Mesothelial cell of epicardium (in vitro differentiated cells): ENCODE measurements at places on chromosomes 2 and 18.

DNA sequence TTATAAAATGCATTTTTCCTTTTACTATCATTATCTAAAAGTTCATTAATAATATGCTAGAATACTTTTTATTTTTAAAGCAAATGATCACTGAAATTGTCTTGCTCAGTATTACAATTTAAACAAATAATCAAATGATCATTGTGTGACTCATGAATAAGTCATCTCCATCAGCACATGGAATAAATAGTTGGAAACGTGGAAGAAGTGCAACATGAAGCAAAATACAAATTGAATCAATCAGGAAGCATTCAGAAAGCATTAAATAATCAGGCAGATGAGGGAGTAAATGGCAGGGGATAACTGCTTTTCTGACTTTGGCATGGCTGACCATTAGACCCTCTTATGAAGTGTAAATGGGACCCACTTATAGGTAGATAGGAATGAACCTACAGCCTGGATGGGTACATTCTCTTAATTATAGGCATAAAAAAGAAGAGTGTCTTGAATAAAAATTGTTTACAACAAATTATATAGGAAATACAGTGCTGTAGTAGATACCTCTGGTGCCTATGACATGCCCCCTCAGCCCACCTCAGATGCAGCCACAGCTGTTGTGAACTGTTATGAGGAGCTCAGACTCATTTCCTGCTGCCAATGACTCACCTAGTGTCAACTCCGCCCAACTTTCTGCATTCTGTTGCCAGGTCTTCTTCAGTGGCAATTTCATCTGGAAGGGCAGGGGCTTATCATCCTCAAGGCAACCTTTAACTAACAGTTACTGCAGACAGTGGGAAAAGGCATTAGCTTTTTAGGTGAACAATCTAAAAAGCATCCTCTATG lies 936.0 kb downstream of the TRIB2 start:
- H3K4me3 ChIP-seq: no peak overlapping the region
- no peaks in the 10 kb centered on the region for H3K27me3 ChIP-seq

GRCh38 chr2:52343706-52344266 lies 1311.9 kb upstream of the NRXN1 start:
- no peaks in the 10 kb centered on the region for H3K27me3 ChIP-seq
- H3K27ac ChIP-seq: no peak overlapping the region
- H3K4me3 ChIP-seq: no peak overlapping the region
- H3K4me1 ChIP-seq: peaks cover 32% of the 10 kb centered on the region
- no peaks in the 10 kb centered on the region for H3K36me3 ChIP-seq

- DNase-seq: no peak
- H3K36me3 ChIP-seq: no peaks in the 10 kb centered on the region
- H3K4me3 ChIP-seq: no peak overlapping the region
- peaks cover 4% of the 10 kb centered on the region for H3K4me1 ChIP-seq
- H3K27ac ChIP-seq: no peak overlapping the region
- H3K27me3 ChIP-seq: peaks cover 18% of the 10 kb centered on the region
These were observed 3.2 kb upstream of the REG3A start for GRCh38 chr2:79162801-79163200.

DNA sequence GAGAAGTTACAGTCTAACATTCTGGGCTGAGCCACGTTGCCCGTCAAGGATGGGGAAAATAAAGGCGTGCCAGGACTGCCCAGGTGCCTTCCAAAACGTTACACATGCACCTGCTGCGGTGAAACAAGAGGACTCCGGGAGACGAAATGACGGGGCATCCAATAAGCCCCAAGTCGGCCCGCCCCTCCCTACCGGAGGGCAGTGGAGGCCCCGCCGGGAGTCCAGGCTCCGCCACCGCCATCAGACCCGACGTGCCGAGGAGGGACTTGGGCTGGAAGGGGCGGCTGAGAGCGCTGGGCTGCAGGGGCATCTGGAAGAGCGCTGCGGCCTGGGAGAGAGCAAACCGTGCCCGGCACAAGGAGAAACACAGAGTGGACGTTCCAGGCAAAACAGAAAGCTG lies 112.5 kb upstream of the GPC1 start:
- no peak overlapping the region for H3K27ac ChIP-seq
- no peak overlapping the region for H3K4me3 ChIP-seq
- peaks cover 13% of the 10 kb centered on the region for H3K4me1 ChIP-seq
- DNase-seq: no peak
- peaks cover 26% of the 10 kb centered on the region for H3K27me3 ChIP-seq

GRCh38 chr18:34514238-34514637 lies 195.9 kb upstream of the DTNA start:
- no peak overlapping the region for H3K4me3 ChIP-seq
- H3K4me1 ChIP-seq: no peaks in the 10 kb centered on the region
- H3K27ac ChIP-seq: no peak overlapping the region
- H3K36me3 ChIP-seq: peaks cover 2% of the 10 kb centered on the region
- H3K27me3 ChIP-seq: no peaks in the 10 kb centered on the region
- DNase-seq: no peak

DNA sequence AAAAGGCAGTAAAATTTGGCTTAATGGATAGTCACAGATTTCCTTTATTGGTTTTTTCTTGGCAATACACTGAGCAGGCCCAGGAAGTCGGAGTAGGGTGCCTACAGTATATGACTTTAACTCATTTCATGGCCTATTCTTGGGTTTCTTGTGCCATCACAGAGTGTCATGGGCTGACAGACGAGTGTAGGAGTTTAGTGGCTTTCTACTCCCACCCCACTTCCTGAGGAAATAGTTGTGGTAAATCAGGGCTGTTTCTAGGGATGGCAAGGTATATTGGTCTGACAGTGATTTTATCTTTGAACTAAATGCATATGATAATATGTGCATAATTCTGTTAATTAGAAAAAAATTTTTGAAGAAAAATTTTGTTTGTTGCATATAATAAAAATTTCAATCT lies 100.1 kb downstream of the PLCL1 start:
- no peaks in the 10 kb centered on the region for H3K36me3 ChIP-seq
- no peak overlapping the region for H3K4me3 ChIP-seq
- no peaks in the 10 kb centered on the region for H3K4me1 ChIP-seq
- DNase-seq: no peak
- peaks cover 16% of the 10 kb centered on the region for H3K27me3 ChIP-seq

GRCh38 chr2:119327431-119327830 lies 39.2 kb downstream of the C2orf76 start:
- no peak overlapping the region for H3K4me3 ChIP-seq
- DNase-seq: no peak
- no peaks in the 10 kb centered on the region for H3K27me3 ChIP-seq
- no peak overlapping the region for H3K27ac ChIP-seq
- H3K36me3 ChIP-seq: peaks cover 2% of the 10 kb centered on the region

DNA sequence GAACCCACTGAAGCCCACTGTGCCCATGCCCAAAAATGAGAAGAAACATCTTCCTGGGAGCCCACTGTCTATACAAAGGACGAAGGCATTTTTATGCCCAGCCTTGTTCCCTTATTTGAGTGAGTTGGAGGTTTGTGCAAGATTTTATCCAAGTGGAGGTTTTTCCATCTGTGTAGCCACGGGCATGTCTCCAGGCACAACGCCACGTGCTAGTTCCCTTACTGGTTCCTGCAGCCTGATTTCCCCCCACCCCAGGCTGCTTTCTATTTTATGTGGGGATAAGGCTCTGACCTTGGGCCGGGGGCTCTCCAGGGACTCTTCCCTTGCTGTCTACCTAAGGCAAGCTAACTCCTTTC lies 22.2 kb upstream of the TXNL4A start:
- no peaks in the 10 kb centered on the region for H3K27me3 ChIP-seq
- no peak overlapping the region for H3K4me3 ChIP-seq
- H3K27ac ChIP-seq: no peak overlapping the region
- H3K4me1 ChIP-seq: no peaks in the 10 kb centered on the region
- no peak for DNase-seq
- H3K36me3 ChIP-seq: peaks cover 3% of the 10 kb centered on the region

- no peaks in the 10 kb centered on the region for H3K4me1 ChIP-seq
- no peaks in the 10 kb centered on the region for H3K27me3 ChIP-seq
- no peaks in the 10 kb centered on the region for H3K36me3 ChIP-seq
- no peak overlapping the region for H3K4me3 ChIP-seq
These were observed 65.3 kb upstream of the TAF1B start for GRCh38 chr2:9778012-9778411.

- H3K27me3 ChIP-seq: peaks cover 10% of the 10 kb centered on the region
- H3K27ac ChIP-seq: no peak overlapping the region
- no peak overlapping the region for H3K4me3 ChIP-seq
- DNase-seq: no peak
These were observed 50.6 kb upstream of the RMDN2 start for GRCh38 chr2:37874470-37874869.

DNA sequence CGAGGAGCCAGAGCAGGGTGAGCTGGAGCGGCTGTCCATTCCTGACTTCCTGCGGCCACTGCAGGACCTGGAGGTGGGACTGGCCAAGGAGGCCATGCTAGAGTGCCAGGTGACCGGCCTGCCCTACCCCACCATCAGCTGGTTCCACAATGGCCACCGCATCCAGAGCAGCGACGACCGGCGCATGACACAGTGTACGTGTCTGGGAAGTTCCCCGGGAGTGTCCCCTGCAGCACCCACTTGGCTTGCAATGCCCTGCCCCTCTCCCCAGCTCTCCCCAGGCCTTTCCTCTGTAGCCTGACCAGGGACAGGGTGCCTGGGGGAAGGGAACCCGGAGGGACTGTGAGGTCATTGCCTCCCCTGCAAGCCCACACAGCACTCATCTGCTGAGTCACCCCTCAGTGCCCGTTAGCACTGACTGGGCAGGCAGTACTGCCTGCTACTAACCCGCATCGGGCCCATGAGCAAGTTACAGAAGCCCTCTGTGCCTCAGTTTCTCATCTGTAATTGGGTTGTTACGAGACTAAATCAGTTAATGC lies 29.4 kb upstream of the GMPPA start:
- H3K27ac ChIP-seq: no peak overlapping the region
- H3K36me3 ChIP-seq: peaks cover 12% of the 10 kb centered on the region
- peaks cover 3% of the 10 kb centered on the region for H3K4me1 ChIP-seq
- no peaks in the 10 kb centered on the region for H3K27me3 ChIP-seq

DNA sequence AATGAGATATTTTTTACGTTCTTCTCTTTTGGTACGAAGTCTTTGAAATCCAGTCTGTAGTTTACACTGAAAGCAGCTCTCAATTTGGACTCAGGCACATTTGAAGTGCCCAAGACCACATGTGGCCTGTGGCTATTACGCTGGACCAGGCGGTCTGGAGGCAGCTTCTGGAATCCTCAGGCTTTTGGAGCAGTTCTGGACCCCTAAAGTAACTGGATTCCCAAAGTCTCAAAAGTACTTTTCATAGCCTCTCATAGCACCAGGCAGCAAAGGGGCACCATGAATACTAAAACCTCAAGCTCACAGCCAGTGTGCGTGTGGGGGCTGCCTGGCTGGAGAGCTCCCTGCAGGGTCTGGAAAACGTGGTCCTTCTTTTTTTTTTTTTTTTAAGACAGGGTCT lies 119.0 kb downstream of the SMAD7 start:
- no peaks in the 10 kb centered on the region for H3K27me3 ChIP-seq
- peak overlapping the region; percentile 99 for H3K27ac ChIP-seq
- peak; percentile 17 for DNase-seq
- no peak overlapping the region for H3K4me3 ChIP-seq

GRCh38 chr2:167860082-167860481 lies 387.3 kb downstream of the STK39 start:
- H3K27ac ChIP-seq: no peak overlapping the region
- peaks cover 19% of the 10 kb centered on the region for H3K4me1 ChIP-seq
- DNase-seq: no peak
- H3K36me3 ChIP-seq: no peaks in the 10 kb centered on the region
- H3K27me3 ChIP-seq: no peaks in the 10 kb centered on the region

DNA sequence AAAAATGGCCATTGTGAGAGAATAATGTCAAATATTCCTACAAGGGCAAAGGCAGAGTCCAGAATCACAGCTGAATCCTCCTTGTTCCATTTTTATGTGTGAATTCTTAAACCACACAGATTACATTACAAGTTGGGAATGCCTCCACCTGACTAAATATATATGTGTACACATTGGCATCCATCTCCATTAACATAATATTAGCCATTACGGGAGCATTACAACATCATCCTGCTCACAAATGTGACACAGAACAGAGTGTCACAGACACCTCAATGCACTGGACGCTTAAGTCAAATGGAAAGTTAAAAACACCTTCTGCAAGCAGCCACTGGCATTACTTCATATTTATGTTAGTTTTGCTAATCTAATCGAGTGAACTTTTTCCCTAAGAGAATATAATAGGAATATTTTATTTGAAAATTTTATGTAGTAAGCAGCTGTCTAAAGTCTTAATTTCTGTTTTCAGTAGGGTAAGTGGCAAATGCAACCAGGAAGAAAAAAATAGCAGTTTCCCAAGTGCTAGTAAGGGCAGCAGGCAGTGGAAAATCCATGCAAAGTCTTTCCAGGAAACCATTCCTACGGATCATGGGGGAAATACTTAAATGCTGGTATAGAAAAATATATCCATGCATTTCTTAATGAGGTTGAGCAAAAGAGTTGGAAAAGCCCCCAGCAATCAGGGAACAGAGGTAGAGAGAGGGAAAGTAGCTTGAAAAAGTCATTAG lies 255.6 kb downstream of the OSR1 start:
- no peaks in the 10 kb centered on the region for H3K27me3 ChIP-seq
- no peaks in the 10 kb centered on the region for H3K36me3 ChIP-seq
- DNase-seq: no peak
- no peak overlapping the region for H3K27ac ChIP-seq
- no peaks in the 10 kb centered on the region for H3K4me1 ChIP-seq

- H3K36me3 ChIP-seq: no peaks in the 10 kb centered on the region
- no peaks in the 10 kb centered on the region for H3K27me3 ChIP-seq
- no peak overlapping the region for H3K27ac ChIP-seq
- no peak overlapping the region for H3K4me3 ChIP-seq
- H3K4me1 ChIP-seq: no peaks in the 10 kb centered on the region
These were observed 26.5 kb upstream of the RTN4 start for GRCh38 chr2:55076721-55077120.

GRCh38 chr2:7015007-7015950 lies 98.1 kb downstream of the RNF144A start:
- peaks cover 9% of the 10 kb centered on the region for H3K36me3 ChIP-seq
- peaks cover 91% of the 10 kb centered on the region for H3K4me1 ChIP-seq
- DNase-seq: no peak
- H3K4me3 ChIP-seq: no peak overlapping the region

DNA sequence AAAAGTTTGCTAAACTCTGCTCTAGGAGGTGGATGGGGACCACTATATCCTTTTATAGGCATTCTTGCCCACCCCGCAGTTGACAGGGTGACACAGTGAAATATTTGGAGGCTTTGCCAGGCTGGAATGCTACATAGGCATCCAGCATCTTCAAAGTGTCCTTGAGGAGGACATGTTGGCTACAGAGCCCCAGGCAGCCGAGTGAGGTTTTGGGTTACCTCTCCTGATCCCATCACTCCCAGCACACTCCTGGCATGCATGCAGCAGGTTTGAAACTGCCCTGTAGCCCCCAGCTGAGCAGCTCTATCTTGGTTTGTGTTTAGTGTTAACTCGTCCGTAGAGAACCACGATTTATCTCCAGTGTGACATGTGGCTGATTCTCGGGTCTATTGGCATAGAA lies 7.3 kb downstream of the FOSL2 start:
- no peak for DNase-seq
- H3K27me3 ChIP-seq: no peaks in the 10 kb centered on the region
- peak overlapping the region; percentile 37 for H3K27ac ChIP-seq
- peaks cover 40% of the 10 kb centered on the region for H3K4me1 ChIP-seq
- H3K36me3 ChIP-seq: peaks cover 5% of the 10 kb centered on the region
